ENCODE measurements at places on chromosomes 7 and 10.
A peak's percentile ranks its signal among the peaks of the same experiment; 100 is the strongest.

- ATAC-seq, result no peak
Observed at GRCh38 chr7:116271161-116271913, 61.0 kb downstream of the TES start.

GRCh38 chr10:50381642-50382041, 130.3 kb upstream of the ASAH2 start:
- ATAC-seq, result no peak

- ATAC-seq, result no peak
Observed at GRCh38 chr10:123462756-123463155, 203.4 kb upstream of the GPR26 start.

GRCh38 chr10:82084904-82085303, 209.9 kb downstream of the NRG3 start:
- ATAC-seq, result no peak

DNA sequence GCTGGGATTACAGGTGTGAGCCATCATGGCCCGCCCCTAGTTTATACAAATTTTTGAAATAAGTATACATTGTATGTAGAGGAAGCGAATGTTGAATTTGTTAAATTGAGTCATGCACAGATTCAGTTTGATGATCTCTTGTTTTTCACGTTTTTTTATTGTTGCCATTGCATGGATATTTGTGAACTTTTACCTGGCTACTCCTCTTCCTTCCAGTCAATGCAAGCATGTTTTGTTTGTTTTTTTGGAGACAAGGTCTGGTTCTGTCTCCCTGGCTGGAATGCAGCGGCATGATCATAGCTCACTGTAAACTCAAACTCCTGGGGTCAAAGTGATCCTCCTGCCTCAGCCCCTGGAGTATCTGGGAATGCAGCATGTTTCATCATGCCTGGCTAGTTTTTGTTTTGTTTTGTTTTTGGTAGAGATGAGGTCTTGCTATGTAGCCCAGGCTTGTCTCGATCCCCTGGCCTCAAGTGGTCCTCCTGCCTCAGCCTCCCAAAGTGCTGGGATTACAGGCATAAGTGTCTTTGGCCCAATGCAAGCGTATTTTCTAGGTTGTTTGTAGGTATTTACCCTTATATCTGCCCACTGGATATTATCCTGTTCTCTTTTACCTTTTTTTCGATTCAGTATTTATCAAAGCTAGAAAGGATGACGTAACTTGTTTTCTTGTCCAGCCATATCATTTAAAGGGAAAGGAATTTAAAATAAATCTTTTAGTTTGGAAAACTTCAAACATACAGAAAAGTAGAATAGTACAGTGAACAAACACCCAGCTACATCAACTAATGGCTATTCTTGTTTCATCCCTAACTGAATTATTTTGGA, 11.0 kb downstream of the LCOR start:
- no peak for ATAC-seq

DNA sequence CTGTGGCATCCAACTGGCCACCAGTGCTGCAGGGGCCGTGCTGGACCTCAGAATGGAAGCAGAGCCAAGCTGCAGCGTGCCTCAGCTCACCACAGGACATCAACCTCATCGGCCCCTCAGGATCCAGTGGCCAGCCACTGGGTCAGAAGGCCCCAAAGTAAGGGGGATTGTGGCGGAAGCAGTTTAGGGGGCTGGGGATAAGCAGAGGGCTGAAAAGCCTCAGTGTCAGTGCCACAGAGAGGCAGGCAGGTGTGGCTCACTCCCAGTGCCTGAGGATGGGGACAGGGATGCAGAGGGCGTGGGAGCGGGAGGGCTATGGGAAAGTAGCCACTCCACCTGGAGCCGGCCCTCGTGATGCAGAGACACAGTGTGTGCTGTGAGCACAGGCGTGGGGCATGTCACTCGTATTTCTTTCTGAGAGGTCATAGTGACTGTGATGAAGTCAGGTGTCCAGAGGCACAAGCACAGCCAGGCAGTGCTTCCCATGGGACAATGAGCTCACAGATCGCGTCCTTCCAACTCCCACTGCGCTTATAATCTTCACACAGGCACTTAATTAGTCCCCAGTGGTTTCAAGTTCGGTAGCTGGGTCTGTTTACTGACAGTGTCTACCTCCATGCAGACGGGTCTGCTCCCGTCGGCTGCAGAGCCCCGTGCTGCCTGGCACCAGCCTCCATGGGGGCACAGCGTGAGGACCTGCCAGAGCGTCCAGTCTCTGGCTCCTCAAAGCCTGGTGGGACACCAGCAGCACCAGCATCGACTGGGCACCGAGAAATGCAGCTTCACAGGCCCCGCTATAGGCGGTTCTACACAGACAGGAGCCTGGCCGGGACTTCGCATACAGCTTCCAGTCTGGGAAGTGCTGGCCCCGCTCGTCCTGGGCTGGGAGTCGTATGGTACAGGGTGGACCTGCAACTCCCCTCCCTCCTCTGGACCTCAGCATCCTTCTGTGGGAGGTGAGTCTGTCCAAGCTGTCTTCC, 42.9 kb upstream of the CNPY1 start:
- ATAC-seq, result peak; percentile 60

DNA sequence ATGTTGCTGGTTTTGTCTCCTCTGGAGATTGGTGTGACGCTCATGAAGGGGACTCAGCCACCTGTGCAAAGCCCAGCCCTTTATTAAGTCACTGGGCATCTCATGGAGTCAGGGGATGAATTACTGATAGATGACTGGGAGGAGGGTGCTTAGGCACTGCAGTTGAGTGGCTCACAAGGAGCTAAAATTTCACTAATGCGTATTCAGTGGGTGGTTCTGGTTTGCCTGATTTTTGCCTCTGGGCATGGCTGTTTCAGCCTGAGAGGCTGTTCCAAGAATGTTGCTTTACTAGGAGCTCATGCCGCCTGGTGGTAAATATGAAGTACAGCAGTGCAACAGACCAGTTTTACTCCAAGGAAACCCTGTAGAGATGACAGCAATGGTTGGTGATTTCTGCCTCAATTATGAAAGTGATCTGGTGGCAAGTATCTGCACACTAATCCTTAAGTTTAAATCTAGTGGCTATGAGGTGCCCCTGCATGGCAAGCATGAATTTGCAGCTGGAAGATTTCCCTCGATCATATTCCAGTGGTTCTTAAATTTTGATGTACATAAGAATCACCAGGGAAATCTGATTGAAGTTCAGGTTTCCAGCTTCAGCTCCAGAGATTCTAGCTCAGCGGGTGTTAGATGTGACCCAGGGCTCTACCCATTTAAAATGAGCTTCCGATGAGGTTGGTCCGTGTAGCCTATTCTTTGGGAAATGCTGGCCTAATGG, 19.9 kb downstream of the ACTA2 start:
- peak; percentile 89 for ATAC-seq

- ATAC-seq, result no peak
Observed at GRCh38 chr7:149021725-149022062, 6.6 kb downstream of the PDIA4 start.

GRCh38 chr10:119498889-119499676, 43.4 kb downstream of the RGS10 start:
- no peak for ATAC-seq

DNA sequence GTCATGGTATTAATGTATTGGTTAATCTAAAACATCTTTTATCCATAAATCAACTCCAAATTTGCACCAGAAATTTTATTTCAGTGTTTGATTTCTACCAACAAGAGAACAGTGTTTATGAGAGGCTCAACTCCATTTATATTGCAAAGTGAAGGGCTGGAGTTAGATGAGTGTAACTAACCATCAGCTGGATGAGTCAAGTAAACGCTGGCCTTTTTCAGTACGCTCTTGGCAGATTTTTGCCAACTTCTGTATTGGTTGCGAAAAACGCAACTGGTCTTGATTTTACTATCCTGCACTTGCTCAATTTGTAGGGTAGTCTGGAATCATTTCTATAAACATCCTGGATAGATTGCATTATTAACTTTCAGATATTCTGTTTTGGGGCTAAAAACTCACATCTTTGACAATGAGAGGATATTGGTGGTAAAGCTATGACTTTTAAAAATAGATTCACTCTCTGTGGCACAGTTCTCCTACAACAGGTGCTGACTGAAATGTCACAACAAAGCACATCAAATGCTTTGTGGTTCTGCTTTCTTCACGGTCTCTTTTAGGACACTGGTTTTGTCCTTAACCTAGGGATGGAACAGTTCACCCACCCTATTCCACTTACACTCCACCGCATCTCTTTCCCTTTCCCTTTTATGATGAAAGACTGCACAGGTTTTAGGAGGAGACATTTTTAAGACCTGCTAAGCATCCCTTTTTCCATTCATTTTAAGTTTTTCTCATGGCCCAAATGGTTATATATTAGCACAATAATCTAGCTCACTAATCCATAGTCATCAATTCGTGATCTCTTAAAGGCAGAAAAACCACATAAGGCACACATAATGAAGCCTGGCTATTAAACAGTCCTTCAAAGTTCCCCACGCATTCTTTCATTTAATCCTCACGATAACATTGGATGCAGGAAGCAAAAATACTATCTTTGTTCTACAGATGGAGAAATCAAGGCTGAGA, 12.8 kb downstream of the CACNA2D1 start:
- no peak for ATAC-seq

Measured in motor neuron (in vitro differentiated cells).